Hematopoietic multipotent progenitor cell treated with erythropoietin and hydrocortisone succinate and interleukin-3 and kit ligand, for 17 days (in vitro differentiated cells): ENCODE measurements at places on chromosomes 11 and 22.

- no peak for DNase-seq
Measured at GRCh38 chr11:130171534-130171933, 12.0 kb downstream of the ST14 start.

DNA sequence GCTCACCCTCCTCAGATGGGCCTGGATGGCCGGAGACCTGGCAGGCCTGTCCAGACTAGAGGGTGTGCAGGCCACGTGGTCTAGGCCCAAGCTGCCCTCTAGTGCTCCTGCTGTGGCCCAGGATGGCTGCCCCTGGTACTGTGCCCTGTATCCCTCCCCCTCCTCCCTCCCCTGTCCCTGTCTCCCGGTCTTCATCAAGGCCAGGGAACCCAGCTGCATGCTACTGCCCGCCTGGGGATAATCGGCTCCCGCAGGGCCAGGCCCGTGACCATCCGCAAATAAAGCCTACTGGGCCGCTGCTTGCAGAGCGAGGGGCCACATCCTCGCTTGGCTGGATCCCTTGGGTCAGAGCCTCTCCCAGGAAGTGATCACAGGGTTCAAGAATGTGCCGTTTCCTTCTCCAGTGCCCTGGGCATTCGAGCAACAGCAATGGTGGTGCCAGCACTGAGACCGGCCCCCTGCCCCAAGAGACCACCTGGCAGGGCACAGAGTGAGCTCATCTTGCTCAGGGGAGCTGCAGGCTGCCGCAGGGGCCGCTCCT lies 51.1 kb downstream of the WNT7B start:
- DNase-seq = no peak

- no peak for DNase-seq
Measured at GRCh38 chr11:112748713-112749543, 212.3 kb upstream of the NCAM1 start.

DNA sequence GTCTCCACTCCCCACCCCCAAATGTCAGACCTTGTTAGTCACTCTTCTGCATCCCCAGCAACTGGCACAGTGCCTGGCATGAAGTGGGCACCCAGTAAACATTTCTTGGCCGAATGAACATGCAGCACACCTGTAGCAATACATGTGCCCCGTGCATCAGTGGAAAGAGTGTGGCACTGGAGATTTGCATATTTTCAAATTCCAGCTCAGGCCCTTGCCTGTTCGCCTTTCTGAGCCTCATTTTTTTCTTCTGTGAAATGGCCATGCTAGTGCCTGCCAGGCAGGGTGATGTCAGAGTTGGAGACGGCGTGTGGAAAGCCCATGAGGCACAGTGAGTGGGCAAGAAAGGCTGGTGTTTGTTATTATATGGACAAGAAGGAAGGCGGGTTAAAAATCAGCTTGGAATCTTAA lies 38.7 kb downstream of the CD82 start:
- no peak for DNase-seq

- DNase-seq = no peak
Measured at GRCh38 chr11:501683-502287, 5.3 kb downstream of the RNH1 start.

- no peak for DNase-seq
Measured at GRCh38 chr22:45683248-45683647, 11.6 kb downstream of the ATXN10 start.

GRCh38 chr11:67113231-67113721 lies 5.8 kb upstream of the KDM2A start:
- DNase-seq = no peak

- DNase-seq = no peak
Measured at GRCh38 chr22:28903080-28903479, 19.7 kb downstream of the ZNRF3 start.

DNA sequence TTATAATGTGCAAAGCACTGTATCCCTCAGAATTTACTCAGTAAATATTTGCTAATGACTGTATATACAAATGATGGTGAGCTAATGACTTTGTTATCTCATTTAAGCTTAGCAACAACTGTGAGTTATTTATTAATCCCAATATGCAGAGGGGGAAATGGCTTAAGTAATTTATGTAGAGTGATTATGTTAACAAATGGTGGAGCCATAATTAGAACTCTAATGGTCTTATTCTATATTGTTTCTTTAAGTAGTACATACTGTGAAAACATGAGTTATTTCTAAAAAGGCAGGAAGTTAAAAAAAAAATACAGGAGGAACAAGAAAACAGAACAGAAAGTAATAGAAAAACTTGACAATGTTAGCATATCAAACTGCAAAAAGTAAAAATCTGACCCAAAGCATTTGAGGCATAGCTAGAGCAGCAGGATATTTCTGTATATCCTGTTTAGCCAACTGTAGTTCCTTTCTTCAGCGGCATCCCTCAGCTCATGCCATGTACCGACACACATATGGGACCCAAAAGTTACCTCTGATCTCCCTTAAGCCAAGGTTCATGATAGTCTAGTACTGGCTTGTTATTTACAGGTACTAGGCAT lies 94.2 kb downstream of the FCHSD2 start:
- no peak for DNase-seq

- DNase-seq = no peak
Measured at GRCh38 chr11:32849761-32850160, 20.0 kb downstream of the PRRG4 start.

- DNase-seq = no peak
Measured at GRCh38 chr11:9607511-9607899, 34.0 kb downstream of the WEE1 start.

GRCh38 chr11:67117176-67117575 lies 1.9 kb upstream of the KDM2A start:
- no peak for DNase-seq

DNA sequence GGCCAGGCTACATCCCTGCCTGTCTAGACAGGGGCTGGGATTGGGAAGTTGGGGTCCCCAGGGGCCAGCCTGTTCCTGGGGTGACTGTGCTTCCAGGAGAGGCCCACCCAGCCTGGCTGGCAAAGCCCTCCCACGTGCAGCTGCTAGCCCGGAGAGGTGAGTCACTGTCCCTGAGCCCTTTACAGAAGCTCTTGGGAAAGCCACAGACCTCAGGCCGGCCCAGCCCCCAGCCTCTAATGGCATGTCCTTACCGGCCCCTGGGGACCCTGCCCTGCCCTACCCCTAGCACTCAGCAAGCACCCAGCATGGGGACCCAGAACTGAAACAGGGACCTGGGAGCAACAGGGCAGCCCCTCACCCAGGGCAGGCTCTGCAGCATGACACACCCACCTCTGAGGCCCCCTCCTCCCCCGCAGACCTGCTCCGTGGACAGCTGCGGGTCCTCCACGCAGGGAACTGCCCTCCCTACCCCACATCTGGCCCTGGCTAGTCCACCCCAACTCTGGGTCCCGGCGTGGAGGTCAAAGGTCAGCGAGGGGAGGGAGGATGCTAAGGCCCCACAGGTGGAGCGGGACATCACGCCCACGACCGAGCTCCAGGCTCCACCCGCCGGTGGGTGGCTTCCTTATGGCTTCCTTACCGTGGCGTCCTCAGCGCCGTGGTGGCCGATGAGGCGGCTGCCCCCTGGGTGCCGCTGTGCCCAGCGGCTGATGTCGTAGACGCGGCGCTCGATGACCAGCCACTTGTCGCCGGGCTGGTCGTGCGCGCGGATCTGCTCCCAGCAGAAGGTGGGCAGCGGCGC lies 615 bp downstream of the FADS3 start:
- DNase-seq = peak; percentile 26

- no peak for DNase-seq
Measured at GRCh38 chr11:47857892-47858543, 9.9 kb upstream of the NUP160 start.

DNA sequence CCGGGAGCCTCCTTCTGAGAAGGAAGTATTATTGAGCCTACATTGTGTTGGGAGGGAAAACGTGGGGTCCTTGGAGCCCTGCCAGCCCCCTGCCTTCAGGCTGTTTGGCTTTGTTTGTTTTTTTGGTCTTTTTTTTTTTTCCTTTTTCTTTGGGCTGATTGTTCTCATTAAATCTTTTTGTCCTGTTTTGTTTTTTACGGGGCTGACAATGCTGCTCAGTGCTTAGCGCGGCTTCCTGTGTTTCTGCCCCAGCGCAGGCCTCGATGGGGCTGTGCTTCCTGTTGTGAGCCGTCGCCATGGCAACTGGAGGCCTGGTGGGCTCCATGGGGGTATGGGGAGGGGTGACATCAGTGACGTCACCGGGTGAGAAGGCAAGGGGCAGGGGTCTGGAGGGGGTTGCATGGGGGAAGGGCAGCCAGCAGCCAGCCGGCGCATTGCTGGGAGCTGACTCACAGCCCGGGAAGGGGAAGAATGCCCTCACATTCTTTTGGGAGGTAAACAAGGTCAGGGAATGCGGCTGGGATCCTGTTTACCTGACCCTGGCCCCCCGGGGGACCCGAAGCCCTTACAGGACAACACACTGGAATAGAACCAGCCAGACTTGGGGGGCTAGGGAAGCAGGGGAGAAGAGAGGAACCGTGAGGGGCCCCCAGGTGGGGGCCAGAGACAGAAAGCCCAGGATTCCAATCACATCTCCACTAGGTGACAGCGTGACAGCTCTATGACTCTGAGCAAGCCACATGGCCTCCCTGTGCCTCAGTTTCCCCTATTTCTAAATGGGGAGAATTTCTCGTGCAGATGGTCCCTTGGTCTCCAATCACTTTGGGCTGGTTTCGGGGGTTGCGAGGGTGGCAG lies 22.2 kb upstream of the CBX7 start:
- no peak for DNase-seq

GRCh38 chr22:35411102-35411501 lies 11.2 kb downstream of the MCM5 start:
- no peak for DNase-seq

GRCh38 chr22:41198027-41198580 lies 7.0 kb upstream of the L3MBTL2 start:
- DNase-seq = no peak

GRCh38 chr11:9302448-9302847 lies 11.9 kb downstream of the TMEM41B start:
- no peak for DNase-seq

DNA sequence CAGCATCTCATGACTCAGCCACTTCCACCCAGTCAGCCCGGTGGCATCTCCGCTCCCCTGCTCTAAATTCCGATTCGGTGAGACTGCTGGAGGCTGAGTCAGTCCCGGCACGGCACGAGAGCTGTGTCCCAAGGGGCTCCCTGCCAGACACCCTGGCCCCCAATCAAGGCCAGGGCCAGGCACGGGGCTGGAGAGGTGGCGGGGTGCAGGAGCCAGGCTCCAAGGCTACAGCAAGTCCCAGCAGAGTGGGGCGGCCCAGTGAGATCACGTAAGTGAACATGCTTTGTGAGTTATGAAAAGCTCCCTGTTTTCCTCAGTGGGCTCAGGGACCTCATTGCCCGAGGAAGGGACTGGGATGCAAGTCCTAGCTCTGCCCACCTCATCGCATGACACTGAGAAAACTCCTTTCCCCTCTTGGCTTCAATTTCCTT lies 3.0 kb downstream of the C11orf68 start:
- peak; percentile 74 for DNase-seq

DNA sequence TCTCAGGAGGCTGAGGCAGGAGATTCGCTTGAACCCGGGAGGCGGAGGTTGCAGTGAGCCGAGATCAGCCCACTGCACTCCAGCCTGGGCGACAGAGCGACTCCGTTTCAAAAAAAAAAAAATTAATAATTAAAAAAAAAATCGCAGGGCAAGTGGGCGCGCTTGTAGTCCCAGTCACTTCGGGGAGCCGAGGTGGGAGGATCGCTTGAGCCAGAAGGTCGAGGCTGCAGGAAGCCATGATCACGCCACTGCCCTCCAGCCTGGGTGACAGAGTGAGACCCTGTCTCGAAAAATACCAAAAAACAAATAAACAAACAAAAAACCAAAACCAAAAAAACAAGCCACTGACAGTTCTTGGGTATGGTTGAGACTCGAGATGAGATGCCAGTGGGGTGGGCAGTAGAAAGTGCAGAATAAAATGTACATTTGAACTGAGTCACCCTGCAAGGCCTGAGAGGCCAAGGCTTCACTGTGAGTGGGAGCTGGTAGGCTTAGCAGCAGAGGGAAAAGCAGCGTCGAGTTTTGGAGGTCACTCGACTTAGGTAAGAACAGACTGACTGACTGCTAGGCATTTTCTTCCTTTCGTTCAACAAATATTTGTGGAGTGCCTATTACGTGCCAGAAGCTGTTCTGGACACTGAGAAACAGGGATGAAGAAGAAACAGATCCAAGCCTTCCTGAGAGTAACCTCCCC lies 635 bp upstream of the LDHA start:
- DNase-seq = no peak

DNA sequence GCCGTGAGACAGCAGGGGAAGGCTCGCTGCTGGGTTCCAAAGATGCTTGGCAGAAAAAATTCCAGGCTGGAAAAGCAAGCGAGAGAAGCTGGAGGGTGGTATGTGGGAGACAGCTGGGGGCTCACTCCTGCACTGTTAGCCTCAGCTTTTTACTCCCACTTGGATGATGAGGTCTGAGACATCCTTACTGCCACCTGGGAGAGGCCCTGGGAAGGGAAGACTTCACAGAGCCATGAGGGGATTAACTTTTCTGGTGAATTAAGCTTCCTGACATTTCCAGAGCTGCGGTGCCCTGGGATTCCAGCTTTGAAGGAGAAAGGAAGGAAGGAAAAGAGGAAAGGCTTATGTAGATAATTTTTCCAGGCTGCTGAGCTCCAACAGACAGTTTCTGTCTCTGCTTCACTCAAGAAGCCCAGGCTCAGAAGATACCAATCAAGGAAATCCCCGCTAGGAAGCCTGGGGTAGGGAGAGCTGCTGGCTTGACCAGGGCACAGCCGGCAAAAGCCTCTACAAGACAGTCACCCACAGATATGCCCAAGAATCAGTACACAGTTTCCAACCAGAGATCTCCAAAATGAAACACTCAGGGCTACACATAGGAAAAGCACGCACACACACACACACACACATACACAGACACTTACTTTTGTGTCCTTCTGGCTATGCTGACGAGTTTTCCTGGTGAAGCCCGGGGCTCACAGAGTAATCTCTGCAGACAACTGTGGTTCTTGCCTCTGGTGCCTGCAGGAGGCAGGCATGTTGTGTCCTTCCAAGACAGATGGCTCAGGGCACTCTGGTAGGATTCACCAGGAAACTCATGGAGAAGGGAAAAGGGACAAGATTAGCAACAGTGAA lies 907 bp downstream of the MCHR1 start:
- no peak for DNase-seq

DNA sequence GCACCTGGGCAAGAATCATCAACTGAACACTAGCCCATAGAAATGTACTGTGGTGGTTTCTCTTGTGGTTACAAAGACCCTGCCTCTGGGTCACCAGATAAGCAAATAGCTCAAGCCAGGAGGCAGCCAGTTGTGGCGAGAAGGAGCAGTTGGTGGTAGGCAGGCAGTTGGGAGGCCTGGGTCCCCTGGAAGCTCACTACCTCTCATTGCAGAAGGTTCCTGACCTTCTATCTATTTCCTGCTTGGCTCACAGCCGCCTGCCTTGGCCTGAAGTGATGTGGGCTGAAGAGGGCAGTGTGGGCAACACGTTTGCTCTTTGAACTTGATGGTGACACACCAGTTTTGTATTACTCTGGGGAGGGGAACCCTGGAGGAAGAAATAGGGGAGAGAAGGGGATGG lies 34.7 kb downstream of the NECTIN1 start:
- DNase-seq = peak; percentile 15

- no peak for DNase-seq
Measured at GRCh38 chr22:37284805-37285355, 2.6 kb downstream of the CYTH4 start.

DNA sequence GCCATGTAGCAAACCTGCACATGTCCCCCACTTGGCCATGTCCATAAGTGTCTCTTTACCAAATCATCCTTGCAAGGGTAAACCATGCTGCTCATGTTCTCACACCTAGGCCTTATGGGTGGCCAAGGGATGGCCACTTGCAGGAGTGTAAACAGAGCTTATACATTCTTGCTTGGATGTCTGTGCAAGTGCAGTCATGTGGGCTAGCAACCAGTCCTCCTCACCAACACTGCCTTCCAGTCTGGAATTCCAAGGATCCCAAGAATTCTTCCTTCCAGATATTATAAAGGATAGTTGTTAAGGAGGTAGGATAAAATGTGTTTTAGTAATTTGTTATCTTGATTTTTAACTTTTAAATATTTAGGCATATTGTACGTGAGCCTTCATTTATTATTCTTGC lies 47.8 kb upstream of the OR5P2 start:
- no peak for DNase-seq
